ENCODE measurements at places on chromosomes 5 and 9.
A peak's percentile ranks its signal among the peaks of the same experiment; 100 is the strongest.

DNA sequence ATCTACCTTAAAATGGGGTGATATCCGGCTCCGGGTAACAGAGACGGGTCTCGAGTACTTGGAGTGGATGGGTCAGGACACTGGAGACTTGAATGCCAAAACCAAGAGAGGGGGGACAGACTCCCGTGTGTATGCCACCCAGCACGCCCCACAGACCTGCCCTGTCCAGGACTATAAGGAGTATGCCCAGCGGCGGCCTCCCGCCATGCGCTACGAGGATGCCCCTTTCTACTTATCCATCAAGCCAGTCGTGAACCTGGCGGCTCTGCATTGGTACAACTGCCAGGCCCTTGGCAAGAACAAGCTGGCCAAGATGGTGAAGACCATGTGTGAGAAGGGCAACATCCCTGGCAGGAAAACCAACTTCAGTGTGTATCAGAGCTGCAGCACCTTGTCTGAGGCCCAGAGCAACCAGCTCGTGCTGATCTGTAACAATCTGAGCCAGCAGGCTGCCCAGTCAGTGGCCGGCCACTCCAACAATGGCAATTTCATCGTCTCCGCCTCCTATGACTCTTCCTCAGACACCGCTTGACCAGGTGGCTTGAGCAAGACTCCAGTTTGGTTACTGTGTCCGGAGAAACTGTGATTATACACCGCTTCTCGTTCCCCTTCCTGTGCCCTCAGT lies 99.4 kb downstream of the INIP start:
- no peak for DNase-seq

DNA sequence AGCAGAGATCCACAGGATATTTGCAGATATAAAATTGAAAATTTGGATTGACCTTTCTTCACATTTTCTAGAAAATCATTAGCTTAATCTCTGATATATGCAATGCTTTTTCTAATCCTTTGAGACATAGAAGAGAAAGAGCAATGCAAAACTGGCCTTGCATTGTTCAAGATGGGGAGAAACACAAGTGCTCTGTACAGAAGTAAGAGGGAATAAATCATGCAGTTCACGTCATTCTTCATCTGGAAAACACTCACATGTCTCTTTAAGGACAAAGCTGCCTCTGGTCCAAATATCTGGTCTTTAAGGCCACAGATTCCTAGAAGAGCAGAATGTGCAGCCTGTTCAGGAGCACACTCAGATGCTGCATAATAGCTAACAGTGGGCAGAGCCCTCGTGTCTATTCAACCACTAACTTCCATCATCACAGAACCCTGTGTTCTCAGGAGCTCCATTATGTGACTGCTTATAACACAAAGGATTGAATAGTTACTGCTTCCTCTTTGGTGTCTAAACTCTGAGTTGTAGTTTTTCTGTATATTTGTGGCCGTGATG lies 277.5 kb downstream of the PLK2 start:
- no peak for DNase-seq

DNA sequence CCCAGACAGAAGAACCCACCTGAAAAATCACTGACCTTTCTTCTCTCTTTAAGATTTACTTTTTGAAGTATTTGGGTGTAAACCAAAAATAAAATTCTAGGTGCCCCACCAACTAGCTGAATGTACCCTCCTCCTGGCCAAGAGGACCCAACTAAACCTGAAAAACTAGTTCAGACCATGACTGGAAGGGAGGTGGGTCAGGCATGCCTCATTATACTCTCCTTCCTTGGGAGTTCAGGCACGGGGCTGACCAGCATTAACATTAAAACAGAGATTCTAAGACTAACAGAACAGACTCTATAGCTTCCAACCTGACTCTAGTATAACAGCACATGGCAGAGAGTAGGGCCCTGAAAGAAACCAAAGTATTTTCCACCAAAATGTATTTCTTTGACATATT lies 61.4 kb downstream of the CERT1 start:
- no peak for DNase-seq

DNA sequence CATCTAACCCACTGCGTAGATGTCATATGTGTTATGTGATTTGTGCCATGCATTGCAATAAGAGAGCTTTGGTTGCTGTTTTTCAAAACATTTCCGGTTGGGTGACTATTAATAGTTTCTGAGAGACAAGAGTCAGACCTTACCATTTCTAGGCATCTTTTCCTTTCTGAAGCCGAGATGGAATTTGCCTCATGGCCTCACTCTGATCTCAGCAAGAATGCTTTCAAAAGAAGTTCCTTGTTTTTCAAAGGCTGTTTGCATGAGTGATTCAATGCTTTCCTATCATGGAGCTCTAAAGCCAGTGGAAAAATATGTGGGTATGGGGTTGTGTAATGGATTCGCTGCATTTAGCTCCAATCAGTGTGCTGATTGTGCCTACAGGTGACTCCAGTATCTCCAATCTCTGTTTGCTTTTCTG lies 203.1 kb upstream of the PPP1R2B start:
- DNase-seq = peak; percentile 35

GRCh38 chr5:170470808-170471404 lies 32.9 kb upstream of the KCNIP1 start:
- no peak for DNase-seq

- DNase-seq = peak; percentile 27
Observed at GRCh38 chr5:54222336-54222735, 88.0 kb downstream of the ARL15 start.

GRCh38 chr5:50846261-50846660 lies 179.8 kb downstream of the PARP8 start:
- DNase-seq = no peak

GRCh38 chr9:81585191-81585763 lies 104.1 kb downstream of the TLE1 start:
- DNase-seq = no peak

DNA sequence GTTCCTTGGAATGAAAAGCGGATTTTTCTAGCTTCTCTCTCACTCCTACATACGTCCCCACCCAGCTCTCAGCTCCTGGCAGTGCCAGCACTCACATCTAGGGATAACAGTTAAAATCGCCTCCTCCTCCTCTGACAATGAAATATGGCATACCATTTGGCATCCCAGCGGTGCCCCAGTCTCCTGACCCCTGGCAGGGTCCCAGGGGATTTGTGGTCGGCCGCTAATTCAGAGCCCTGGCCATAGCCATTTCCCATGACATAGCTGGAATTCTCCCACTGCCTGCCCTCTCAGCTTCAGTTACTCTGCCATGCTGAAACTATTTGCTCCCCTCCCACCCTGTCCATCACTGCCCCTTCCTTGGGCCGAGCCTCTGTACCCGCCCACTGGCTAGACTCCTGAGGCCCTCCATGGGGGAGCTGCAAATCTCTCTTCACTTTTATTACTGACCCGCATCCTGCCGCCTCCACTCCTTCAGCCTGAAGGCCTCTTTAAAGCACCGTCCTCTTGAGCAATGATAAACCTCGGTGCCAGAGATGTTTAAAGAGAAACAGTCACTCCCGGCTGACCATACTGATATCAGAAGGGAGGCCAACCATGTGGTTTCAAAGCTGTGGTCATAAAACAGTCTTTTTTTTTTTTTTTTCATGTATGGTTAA lies 139.8 kb downstream of the SLIT3 start:
- peak; percentile 79 for DNase-seq

DNA sequence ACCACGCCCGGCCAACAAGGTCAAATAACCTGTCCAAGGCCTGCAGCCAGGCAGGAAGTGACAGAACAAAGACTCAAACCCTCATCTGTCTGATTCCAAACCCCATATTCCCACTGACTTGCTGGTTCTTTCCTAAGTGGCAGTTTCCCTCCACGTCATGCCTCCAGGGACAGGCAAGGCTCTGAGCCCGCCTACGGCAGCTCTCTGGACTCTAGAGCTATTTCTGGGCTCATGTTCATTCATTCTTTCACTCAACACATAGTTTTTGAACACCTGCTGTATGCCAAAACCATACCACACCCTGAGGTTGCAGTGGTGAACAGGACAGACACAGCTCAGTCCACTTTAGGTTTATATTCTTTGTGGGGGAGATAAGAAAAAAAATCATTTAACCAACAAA lies 5.2 kb upstream of the FBP1 start:
- DNase-seq = no peak

DNA sequence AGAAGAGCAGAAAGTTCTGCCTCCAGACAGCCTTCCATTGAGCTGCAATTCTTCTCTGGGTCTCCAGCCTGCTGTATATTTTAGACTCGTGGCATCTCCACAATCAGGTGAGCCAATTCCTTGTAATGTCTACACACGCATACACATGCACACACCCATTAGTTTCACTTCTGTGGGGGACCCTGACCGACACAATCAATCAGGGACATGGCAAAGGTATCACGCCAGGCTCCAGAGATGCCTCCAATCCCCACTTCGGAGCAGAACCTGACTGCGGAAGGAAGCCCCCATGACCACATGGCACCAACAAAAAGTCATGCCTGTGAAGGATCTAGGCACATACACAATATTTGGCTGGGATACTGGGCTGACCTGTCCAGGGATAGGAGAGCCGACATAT lies 21.4 kb downstream of the SEMA4D start:
- no peak for DNase-seq

GRCh38 chr5:32475334-32476097 lies 31.0 kb upstream of the ZFR start:
- peak; percentile 7 for DNase-seq

GRCh38 chr5:23461576-23461975 lies 45.8 kb upstream of the PRDM9 start:
- DNase-seq = no peak

GRCh38 chr9:107945493-107945892 lies 455.9 kb upstream of the KLF4 start:
- no peak for DNase-seq

Data from fibroblast of skin of right biceps (primary cell).